ENCODE measurements at places on chromosomes 11 and 22.

- DNase-seq: no peak
Measured at GRCh38 chr11:67079065-67079705, 22.5 kb downstream of the RHOD start.

DNA sequence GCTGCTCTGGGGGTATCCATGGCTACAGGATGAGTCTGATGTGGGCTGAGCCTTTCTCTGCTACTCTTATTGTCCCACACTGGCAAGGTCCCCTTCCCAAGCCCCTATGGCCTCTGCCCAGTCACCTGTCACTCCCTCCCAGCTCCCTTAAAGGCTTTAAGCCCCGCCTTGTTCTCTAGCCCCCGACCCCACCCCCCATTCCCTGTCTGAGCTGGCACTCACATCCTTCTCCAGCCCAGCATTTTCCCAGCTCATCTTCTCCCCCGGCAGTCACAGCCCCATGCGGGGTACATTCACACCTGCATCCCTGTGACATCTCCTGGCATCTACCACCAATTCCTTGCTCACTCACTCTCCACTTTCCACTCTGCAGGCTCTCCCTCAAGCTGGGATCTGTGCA is 4.3 kb downstream of the MTFP1 start:
- no peak for DNase-seq

DNA sequence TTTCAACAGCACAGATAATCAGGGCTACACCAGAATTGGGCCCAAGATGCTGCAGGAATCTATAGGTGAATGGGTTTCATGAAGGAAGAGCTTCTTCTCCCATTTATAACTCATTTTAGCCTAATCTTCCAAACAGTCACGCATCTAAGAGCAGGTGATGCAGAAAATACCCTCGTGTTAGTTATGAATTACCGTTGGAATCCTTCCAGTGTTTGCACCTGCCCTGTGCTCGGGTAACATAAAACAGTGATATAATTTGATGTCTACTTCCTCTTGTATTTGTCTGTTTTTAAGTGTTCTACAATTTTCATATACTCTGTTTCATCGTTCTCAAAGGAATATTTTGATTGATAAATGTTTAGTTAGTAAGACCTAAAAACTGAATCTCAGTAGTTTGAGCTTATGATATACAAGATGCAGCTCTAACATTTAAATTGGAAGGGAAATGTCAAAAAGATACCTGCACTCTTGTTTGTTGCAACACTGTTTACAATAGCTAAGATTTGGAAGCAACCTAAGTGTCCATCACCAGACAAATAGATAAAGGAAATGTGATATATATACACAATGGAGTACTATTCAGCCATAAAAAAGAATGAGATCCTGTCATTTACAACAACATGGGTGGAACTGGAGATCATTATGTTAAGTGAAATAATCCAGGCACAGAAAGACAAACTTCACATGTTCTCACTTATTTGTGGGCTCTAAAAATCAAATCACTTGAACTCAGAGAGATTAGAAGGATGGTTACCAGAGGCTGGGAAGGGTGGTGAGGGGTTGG is 42.1 kb downstream of the PPARA start:
- DNase-seq: no peak

GRCh38 chr11:30786256-30787110 is 200.3 kb upstream of the MPPED2 start:
- no peak for DNase-seq

DNA sequence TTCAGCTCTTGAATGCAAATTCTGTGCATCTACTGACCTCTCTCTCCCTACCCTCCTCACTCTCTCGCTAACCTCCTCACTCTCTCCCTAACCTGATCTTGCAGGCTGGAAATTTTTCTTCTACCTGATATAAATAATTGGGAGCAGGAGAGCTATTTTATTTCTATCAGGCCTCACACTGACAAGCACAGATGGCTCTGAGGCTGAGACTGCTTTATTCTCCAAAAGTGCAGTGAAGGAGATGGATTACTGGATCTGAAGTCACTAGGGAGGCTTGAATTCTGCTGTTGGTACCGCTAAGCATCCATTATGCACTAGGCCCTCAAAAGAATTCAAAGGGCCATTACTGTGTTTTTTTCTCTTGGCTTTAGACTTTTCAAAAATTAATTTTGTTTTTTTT is 19.4 kb upstream of the LDHA start:
- DNase-seq: no peak

GRCh38 chr11:15027956-15028355 is 45.4 kb upstream of the CALCB start:
- no peak for DNase-seq

GRCh38 chr22:43407591-43407990 is 4.2 kb upstream of the MPPED1 start:
- DNase-seq: no peak

- DNase-seq: no peak
Measured at GRCh38 chr11:69051381-69052342, 2.9 kb downstream of the TPCN2 start.

DNA sequence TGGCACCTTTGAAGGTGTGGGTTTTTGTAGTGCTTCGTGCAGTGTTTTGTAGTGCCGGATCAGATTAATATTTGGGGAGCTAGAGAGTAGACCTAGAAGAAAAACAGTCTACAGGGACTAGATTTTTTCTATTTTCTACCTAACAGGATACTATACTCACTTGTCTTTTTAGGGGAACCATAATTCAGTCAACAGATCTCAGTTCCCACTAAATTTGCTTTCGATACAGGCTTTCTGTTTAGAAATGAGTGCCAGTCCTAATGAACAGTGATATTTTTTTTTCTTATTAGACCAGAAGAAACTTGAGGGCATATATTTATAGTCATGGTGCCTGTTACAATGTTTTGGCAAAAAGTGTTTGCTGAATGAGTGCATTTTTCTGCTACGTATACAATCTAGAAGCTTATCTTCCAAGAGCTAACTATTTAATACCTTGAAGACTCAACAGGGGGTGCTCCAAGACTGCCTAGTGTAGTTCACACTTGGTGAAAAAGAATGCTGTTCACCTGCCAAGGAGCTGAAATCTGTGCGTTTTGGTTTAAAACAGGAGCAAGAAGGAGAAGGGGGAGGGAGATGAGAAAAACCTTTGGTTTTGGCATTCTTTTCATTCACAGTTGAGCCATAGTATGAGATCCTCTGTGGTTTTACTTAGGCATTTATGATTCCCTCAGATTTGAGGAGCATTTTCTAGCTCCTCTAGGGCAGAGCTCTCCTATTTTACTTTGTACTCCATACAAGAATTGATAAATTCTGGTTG is 44.9 kb upstream of the VSTM5 start:
- peak; percentile 30 for DNase-seq

DNA sequence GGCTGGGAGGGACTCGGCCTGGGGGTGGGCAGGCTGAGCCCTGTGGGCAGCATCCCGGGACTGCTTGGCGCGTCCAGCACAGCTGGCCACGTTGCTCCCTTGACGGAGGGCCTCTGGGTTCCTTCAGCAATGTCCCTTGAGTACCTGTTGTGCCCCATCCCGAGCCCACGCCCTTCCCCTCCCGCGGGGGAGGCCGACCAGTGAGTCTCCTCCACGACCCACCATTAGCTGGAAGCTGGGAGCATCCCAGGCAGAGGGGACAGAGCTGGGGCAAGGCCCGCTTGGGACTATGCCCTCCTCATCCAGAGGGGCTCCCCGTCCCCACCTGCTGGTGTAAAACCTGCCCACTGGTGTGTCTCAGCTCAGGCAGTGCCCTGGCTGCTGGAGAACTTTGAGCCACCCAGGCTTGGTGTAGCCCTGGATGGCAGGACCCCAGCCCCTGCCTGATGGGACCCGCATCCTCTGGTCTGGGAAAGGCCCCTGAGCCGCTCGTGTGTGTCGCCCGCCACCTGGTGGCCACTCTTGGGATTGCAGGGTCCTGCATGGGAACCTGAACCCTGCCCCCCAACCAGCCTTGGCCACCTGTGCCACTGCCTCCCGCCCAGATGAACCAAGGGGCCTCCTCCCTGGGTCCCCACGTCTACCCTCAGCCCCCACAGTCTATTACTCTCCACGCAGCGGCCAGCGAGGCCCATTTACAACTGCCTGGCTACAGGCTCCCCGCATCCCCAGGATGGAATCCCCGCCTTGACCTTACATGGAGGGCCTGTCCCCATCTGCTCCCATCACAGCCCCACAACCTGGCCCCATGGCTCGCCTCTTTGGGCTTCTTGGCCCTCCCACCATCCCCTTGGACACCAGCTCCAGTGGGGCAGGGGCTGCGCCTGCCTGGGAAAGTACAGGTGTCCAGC is 16.6 kb upstream of the ARHGAP8 start:
- peak; percentile 46 for DNase-seq

DNA sequence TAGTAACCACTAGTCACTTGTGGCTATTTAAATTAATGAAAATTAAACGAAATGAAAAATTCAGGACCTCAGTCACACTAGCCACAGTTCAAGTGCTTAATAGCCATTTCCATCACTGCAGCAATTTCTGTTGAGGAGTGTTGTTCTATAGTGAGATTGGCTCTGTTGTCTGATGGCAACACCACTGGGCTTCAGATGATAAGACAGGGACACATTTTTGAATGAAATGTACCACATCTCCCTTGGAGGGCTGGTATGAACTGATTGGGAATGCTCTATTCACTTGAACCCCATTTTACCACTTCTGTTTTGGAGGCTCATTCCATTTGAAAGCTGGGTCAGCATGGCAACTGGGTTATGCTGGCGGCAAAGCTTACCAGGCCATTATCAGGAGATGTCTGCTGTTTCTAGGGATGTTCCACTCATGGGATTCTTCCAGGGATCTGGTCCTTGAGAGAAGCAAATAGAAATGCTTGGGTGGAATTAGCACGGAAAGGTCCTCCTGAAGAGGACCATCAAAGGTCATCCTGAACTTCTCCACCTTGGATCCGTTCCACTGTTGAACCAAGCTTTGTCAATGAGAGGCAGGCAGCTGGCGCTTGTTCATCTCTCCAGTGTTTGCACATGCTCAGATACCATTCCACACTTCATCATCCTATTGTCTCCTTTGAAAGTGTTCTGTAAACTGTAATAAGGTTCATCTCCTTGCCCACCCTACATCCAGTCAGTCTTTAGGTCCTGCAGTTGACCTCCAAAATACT is 7.6 kb downstream of the AMOTL1 start:
- no peak for DNase-seq

- DNase-seq: peak; percentile 68
Measured at GRCh38 chr11:46119352-46120216, 1.7 kb downstream of the PHF21A start.

DNA sequence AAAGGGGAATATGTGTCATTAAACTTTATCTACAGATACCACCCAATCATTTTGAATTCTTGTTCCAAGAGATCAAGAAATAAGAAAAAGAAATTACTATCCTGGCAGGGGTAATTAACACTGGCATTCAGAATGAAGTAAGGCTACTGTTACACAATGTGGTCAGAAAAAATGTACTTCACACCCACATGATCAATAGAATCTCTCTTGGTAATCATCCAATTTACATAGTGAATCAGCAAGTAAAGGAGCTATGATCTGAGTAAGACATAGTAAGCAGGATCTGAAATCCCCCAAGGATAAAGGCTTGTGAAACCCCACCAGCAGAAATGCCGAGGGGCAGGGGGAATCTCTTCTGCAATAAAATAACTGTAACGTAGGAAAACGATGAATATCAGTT is 466.5 kb downstream of the FAM181B start:
- DNase-seq: no peak

GRCh38 chr22:25775531-25775930 is 33.5 kb downstream of the MYO18B start:
- no peak for DNase-seq

- DNase-seq: no peak
Measured at GRCh38 chr11:111694851-111695250, 71.3 kb downstream of the PPP2R1B start.

DNA sequence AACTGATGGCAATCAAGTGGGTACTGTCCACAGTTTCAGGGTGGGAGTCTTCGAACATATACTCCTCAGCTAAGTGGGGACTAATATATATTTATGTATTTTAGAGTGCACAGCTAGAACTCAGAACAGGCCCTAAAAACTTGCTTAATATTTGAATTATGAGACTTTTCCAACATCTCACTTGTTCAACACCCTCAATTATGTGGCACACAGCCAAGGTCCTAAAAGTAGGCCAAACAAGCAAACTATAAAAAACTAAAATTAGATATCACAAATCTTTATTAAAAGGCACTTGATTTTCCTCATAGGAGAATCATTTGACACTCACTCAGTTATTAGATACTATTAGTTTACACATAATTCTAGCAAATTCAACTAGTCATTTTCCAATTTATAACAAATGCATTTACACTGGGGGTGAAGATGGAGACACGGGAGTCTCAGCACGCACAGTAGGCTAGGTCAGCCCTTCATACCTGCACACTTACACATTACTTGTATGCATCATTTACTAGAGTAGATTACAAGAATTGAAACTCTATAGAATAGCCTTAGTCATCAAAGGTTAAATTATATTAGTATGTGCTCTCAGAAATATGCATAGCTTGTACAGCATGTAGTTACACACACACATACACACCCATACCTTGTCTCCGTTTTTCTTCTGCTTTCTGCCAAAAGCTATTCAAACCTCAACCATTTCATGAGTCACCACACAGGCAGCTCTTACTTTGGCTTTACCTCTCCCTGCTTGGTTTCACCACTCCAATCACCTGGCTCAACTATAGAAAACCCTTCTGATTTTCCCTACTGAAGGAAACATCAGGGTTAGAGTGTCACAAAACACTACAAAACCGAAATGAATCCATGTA is 171.5 kb downstream of the SBF2 start:
- peak; percentile 72 for DNase-seq

DNA sequence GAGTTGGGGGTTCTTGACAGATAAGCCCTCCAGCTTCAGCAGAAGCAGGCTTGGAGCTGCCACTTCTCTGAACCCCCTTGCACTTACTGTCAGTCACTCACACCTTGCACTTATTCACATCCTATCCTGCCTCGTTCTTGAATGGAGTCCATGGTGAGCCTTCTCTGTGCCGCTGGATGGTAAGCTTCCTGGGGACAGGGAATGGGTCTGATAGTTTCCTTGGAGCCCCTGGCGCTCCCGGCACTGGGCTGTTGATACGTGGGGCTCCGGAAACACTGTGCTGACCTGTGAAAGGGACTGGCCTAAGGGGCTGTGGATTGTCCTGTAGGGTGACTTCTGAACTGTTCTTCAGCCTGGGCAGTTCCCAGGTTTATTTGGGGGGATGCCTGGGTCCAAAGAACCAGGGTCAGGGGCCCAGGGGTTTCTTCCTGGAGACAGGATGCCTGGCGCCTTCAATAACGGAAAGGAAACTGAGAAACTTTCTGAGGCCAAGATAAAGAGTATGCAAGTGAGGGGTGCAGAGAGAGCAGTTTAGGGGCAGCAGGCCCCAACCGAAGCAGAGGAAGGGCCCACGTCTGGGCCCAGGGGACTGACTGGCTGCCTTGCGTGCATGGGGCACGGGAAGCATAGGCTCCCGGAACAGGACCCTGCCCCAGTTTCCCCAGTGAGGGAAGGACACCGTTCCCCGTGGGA is 709 bp upstream of the ST3GAL4 start:
- DNase-seq: no peak

- peak; percentile 57 for DNase-seq
Measured at GRCh38 chr22:38924347-38924952, 33.0 kb upstream of the APOBEC3A start.

DNA sequence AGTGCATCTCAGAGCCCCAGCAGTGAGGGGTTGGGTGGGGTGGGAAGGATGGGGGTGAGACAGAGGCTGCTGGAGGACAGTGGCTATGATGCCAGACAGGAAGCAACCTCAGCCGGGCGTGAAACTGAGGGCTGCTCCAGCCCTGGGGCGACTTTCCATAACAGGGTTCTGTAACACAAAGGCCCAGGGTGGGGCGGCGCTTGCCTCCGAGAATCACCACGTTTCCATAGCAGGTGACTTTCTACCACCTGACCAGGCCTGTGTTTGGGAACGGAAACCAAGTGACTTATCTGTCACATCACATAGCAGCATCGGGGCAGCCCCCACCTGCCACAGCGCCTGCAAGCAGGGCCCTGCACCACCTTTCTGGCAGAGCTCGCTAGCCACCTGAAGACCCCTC is 85.8 kb downstream of the TRMU start:
- peak; percentile 27 for DNase-seq
